ENCODE measurements at places on chromosomes 5 and 9.

GRCh38 chr9:121271368-121272341, 3.7 kb downstream of the GSN start:
- DNase-seq = no peak

DNA sequence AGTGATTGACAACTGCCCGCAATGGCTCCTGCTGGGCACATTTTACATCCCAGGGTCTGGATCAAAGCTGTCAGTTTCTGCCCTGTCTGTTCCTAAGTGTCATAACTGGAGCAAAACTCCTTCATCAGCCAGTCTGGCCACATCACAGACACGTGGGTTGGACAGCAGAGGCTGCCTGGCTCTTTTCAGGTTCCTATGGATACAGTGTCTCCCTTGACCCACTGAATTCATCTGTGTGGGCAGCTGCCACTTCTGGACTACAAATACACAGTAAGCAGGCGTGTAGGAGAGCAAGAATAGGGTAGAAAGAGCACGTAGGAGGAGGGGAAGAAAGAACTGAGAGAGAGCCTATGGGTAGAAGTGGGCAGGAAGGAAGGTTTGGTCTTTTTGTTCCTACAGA, 238.0 kb downstream of the ENC1 start:
- no peak for DNase-seq

DNA sequence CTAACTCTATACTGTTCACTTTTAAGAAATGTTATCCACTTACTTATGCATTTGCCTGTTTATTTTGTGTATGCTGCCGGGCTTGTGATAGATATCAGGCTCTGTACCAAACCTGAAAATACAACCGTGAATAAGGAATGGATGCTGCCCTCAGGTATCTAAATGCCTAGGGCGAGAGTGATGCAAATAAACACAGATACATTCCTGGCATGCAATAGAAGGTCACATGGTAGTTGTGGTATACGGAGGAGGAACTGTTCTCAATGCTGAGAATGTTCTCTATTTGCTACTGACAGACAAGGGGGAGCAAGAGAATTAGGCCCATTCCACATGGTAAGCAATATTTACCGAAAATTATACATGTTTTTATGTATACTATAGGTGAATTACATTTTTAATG, 227.8 kb downstream of the ICE1 start:
- DNase-seq = no peak

DNA sequence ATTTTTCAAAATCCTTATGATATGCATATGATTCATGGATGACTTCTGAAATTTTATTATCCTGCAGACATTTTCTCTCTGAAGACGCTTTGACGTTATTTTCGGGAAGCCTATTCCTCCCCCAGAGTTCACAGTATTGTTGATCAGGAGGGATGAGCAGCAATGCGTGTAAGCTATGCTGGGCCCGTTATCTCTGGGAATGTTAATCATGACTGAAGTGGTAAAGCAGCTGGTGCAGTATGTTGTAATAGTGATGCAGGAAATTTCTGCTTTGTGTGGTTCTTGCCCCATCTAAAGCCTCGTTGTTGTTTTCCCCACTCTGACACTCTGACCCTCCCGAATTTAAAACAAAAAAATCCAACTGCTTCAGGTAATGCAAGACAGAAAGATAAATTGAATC, 1797.8 kb upstream of the WWC1 start:
- no peak for DNase-seq

GRCh38 chr5:163193886-163194285, 243.5 kb upstream of the CCNG1 start:
- no peak for DNase-seq

DNA sequence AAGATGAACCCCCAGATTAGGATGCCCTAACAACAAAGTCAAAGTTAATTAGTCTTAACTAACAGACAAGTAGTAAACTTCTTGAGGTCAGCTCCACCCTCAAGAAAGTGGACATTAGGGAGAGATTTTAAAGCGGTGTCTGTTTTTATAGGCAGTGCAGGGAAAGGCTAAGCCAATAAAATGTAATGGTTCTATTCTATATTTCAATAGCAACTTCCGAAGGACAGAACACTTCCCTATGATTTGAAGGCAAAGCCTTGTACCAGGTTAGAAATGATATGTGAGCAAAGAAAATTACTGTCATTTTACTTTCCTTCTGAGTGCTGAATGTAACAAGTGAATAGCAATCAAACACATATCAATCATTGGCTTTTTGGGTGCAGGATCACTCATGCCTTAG, 455.2 kb downstream of the ISL1 start:
- DNase-seq = no peak

- DNase-seq = no peak
Measured at GRCh38 chr9:76087976-76088375, 197.5 kb downstream of the PCSK5 start.

- no peak for DNase-seq
Measured at GRCh38 chr5:172282272-172283019, 1.1 kb downstream of the UBTD2 start.

DNA sequence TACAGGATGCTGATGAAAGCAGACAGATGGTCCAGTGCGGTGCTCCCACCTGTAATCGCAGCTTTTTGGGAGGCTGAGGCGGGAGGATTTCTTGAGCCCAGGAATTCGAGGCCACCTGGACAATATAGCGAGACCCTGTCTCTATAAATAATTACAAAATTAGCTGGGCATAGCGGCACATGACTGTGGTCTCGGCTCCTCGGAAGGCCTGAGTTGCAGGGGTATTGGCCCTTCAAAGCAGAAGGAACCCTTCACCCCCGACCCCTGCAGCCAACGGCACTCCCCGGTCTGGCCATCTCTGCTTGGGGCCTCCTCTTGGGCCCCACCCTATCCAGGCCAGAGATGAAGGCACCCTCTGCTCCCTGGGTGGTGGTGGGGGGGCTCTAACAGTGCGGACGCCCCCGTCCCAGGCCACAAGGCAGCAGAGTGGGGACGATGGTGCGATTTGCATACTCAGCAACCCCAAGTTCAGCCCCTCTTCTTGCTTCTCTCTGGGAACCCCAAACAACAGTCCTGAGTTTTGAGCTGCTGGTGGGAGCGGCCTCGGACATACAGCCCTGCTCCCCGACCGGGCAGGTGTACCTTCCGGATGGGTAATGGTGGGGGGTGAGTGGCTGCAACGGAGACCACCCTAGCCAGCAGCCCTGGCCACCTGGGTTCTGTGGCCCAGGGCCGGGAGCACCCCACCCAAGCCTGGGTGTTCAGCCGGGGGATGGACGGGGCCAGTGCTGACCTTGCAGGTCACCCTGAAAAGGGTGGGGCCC, 50.7 kb downstream of the NACC2 start:
- no peak for DNase-seq

GRCh38 chr9:136105398-136106135, 10.5 kb upstream of the NACC2 start:
- DNase-seq = no peak

- no peak for DNase-seq
Measured at GRCh38 chr5:147911427-147911826, 5.1 kb upstream of the C5orf46 start.

DNA sequence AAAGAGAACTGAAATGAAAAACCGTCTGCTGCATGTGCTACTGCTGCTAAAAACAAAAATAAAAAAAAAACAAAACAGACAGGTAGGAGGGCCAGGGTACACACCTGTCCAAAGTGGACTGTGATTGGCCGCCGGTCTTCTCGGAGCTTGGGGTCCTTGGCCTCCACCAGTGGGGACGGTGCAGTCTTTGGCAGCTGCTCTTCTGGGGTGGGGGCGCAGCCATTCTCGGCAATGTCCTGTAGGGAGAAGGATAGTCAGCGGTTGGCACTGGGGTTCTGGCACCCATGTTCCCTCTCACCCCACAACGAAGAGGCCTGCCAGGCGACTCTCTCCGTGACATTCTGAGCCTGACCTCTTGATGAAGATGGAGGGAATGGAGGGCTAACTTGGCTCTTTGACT, 84.3 kb downstream of the CRB2 start:
- no peak for DNase-seq

DNA sequence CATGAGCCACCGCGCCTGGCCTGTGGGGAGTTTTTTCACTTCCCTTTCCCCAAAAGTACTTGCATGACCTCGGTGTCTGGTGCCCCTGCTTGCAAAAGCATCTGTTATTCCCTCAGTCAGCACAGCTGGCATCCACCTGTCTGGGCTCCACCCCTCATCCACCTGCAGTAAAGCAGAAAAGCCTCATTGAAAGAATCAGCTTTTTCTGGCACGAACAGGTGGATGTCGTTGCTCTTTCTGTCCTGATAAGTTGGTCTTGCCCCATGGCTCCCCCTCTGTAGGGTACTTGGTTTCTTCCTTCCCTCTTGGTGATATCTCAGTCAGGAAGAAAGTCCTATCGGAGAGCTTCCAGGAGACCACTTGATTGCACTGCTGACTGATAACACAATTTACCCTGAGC, 37.4 kb downstream of the WWC1 start:
- DNase-seq = no peak

DNA sequence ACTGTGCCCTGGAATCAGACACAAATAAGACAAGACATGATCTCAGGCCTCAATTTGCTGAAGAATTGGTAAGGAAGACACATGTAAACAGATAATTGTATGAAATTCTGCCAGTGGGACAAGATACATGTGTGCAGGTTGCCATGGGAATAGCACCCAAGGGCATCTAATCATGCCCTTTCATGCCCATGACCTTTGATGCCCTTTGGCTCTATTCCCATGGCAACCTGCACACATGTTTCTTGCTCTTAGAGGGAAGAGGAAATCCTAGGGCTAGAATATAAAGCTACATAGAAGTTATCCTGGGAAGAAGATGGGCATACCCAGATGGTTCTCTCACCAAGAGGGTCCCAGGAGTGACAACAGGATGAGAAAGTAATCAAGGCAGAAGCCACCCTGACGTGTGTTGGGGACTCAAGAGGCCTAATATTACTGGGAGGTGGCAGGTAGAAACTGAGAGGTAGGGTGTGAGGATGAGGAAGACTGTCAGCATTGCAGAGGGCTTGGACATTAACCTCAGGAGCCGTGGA, 34.4 kb downstream of the P4HA2 start:
- no peak for DNase-seq

DNA sequence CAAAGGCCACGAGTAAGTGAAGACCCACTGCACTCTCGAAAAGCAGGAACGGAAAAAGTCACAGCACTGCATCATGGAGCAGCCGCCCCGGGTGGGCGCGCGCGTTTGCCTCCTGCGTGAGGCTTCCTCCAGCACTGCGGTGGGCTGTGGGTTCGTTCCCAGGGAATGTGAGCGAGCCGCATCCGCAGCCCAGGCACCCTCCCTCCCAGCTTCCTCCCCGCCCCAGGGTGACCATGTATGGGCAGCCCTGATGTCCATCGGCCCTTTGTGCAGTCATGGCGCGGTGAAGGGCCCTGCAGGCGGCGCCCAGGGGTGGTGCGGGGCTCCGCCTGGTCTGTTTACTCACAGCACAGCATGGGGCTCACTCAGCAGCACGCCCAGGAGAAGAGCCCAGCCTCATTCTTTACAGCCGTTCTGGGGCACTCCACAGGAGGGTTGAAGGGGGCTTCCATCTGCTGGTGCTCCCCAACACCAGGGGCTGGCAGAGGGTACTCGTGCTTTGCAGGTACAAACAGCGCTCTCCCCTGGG, 32.7 kb downstream of the KCNT1 start:
- no peak for DNase-seq

DNA sequence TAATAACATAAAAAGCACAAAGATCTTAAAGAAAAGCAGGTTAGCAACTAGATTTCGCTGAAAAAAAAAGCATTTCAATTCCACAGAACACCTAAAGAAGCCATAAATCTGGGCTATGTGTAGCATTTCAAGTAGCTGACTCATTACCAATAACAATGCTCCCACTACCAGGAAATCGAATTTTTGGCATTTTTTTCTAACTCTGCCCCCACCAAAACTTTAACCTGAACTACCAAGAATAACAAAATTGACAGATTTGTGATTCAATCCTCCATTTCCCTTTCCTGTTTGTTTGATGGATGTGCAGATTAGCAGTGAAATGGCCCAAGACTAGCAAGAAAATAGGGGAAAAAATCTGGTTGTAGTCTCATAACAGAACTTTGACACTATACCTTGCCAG, 180.2 kb downstream of the RASEF start:
- DNase-seq = no peak

DNA sequence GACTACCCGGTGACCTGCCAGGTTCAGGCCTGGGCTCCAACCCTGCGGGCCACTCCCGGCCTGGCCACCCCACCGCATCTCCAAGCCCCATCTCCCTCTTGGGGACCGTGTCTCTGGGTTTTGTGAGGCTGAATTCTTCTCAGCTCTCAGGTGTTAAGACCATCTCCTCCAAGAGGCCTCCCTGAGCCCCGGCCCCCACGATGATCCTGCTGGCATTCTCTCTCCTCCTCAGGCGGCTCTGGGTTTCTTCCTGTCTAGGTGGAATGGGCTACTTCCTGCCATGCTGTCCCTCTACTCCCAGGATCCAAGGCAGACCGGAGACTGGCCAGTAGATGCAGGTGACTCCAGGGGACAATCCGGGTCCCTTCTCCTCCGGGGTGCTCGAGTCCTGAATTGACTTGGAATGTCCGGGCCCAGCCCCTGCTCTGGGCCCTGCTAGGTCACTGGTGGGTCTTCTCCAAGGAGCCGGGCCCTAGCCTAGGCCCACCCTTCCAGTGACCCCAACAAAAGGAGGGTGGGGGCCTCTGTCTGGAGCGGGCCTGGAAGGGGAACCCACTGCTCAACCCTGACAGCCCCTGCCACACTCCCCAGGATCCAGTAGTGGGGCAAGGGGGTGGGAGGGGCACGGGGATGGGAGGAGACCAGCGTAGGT, 219.8 kb downstream of the C9orf50 start:
- no peak for DNase-seq

GRCh38 chr5:123113136-123113535, 24.1 kb downstream of the PRDM6 start:
- DNase-seq = no peak

- no peak for DNase-seq
Measured at GRCh38 chr5:132497488-132497997, 7.0 kb upstream of the IRF1 start.

GRCh38 chr9:100498592-100498991, 25.6 kb downstream of the TMEFF1 start:
- DNase-seq = no peak

GRCh38 chr5:145854651-145855258, 18.1 kb downstream of the GRXCR2 start:
- DNase-seq = no peak

DNA sequence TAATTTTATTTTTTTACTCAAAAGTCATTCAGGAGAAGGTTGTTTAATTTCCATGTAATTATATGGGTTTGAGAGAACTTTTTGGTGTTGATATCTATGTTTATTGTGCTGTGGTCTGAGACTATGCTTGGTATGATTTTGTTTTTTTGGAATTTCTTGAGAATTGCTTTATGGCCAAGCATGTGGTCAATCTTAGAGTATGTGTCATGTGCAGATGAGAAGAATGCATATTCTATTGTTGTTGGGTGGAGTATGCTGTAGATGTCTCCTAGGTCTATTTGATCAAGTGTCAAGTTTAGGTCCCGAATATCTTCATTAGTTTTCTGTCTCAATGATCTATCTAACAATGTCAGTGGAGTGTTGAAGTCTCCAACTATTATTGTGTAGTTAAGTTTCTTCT, 134.9 kb downstream of the HMHB1 start:
- DNase-seq = no peak

- no peak for DNase-seq
Measured at GRCh38 chr5:17228821-17229291, 11.4 kb downstream of the BASP1 start.

GRCh38 chr9:136499071-136499934, 16.5 kb upstream of the SEC16A start:
- no peak for DNase-seq

- DNase-seq = no peak
Measured at GRCh38 chr9:134335061-134335460, 8.8 kb downstream of the RXRA start.

- no peak for DNase-seq
Measured at GRCh38 chr5:163407034-163407655, 30.2 kb upstream of the CCNG1 start.

- peak; percentile 69 for DNase-seq
Measured at GRCh38 chr5:176596689-176597416, 13.1 kb downstream of the GPRIN1 start.

Measured in T-helper 2 cell treated with Interferon-gamma antibody and Interleukin-4, amounts not matched to agents 5 μg/mL and 100 μg/mL, for 36 hours (primary cell).